ENCODE measurements at places on chromosomes 1 and 21.

GRCh38 chr21:34800797-34801518, 132.2 kb downstream of the CLIC6 start:
- DNase-seq, result no peak

DNA sequence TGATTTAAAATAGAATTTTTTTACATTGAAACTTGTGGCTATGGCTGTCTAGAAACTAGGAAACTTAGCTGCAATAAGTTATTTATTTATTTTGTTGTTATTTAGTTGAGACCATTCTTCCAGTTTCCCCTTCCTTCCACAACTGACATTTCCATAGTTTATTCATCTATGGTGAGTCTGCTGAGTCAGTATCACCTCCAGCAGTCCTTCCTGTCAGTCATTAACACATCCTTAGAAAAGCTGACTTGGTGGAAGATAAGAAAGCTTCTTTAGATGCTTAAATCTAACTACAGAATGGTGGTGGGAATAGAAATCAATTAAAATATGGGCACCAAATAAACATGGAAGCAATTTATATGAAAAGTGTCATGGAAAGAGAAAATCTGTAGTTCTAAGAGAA, 714.0 kb downstream of the RWDD3 start:
- no peak for DNase-seq

DNA sequence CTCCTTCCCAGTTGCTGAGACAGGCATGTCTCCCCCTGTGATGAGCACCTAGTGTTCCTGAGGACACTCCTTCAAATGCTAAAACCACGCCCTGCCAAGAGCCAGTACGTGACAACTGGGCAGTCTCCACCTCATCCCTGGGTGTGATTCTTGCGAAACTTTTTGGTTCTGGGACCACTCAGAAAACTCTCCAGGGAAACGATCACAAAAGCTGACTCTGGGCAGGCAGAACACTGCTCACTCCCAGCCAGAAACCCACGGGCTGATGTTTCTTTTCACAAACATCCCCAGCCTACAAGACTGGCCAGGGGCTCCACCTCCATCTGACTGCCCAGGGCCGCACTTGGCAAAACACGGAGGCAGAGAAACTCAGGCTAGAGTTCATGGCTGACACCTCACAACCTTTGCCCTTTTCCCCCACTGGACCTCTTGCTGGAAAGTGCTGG, 24.4 kb downstream of the DHRS3 start:
- no peak for DNase-seq

- DNase-seq, result no peak
Observed at GRCh38 chr1:245489838-245490237, 335.1 kb downstream of the KIF26B start.

DNA sequence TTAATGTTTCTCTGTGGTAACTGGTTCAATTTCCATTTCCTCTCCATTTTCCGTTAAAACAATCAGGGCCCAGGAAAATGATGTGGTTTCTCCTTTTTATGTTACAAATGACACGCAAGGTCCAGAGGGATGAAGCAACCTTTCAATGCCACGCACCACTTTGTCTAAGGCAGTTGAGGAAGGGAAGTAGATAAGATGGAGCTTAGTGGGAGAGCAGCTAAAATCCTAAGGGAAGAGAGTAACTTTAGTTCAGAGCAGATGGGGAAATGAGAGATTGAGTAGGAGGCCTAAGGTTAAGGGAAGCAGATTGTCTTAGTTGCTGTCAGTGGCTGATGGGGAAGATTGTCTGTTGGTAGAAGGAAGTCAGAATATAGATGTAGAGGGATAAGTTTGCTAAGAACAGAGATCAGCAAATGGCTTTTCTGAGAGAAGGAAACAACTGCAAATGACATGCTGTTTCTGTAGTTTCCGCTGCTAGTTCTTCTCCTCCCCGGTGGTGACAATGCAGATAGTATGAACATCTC, 660 bp downstream of the CD1C start:
- DNase-seq, result no peak

DNA sequence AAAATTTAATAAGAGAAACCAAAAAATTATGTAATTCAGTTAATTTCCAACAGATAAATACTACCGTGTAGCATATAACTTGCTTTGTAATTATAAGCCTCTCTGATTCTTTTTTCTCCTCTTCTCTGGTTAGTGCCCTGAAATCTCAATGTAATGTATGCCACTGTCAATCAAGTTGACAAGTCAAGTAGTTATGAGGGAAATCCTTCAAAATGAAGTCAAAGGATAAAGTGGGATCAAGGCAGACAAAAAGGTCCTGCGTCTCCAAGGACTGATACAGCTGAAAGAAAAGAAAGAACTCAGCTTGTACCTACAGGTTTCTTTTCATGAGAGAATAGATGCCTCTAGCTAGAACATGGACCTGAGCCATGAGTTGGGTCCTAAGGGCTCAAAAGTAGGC, 19.8 kb downstream of the VPS45 start:
- DNase-seq, result no peak

GRCh38 chr1:107877745-107878144, 87.2 kb downstream of the VAV3 start:
- DNase-seq, result no peak

- DNase-seq, result no peak
Observed at GRCh38 chr1:27029517-27029916, 16.9 kb upstream of the TENT5B start.

GRCh38 chr1:59143133-59143487, 153.8 kb upstream of the FGGY start:
- no peak for DNase-seq

GRCh38 chr1:25675729-25676476, 59.3 kb downstream of the MAN1C1 start:
- no peak for DNase-seq

- no peak for DNase-seq
Observed at GRCh38 chr1:185091480-185091879, 46.1 kb downstream of the RNF2 start.

GRCh38 chr1:53690411-53690810, 48.6 kb downstream of the GLIS1 start:
- DNase-seq, result no peak

- no peak for DNase-seq
Observed at GRCh38 chr1:243267914-243268653, 12.2 kb downstream of the SDCCAG8 start.

DNA sequence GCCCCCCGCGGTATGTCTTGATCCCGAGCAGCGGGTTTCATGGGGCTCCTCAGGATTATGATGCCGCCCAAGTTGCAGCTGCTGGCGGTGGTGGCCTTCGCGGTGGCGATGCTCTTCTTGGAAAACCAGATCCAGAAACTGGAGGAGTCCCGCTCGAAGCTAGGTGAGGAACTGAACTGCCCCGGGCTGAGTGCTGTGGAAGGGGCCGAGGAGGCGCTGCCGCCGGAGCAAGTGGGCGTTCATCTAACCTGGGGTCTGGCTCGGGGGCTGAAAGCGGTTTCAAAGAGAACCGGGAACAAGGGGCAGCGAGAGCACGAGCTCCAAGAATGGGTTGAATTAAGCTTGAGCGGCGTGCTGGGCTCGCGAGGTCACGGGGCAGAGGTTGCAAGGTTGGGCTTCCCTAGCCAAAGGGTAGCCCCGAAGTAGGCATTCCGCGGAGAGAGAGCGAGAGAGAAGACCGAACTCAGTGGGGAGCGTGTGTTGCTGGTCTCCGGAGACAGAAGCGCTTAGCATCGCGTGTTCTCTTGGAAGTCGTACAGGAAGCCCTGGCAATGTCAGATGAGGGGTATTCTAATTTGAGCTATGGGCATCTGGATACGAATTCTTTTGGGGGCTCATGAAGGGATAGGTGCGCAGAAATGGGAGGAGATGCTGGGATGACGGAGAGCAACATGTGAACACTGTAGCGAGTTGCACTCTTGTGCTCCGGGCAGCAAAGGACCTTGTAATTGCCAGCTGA, 732 bp downstream of the HS2ST1 start:
- DNase-seq, result peak; percentile 74

DNA sequence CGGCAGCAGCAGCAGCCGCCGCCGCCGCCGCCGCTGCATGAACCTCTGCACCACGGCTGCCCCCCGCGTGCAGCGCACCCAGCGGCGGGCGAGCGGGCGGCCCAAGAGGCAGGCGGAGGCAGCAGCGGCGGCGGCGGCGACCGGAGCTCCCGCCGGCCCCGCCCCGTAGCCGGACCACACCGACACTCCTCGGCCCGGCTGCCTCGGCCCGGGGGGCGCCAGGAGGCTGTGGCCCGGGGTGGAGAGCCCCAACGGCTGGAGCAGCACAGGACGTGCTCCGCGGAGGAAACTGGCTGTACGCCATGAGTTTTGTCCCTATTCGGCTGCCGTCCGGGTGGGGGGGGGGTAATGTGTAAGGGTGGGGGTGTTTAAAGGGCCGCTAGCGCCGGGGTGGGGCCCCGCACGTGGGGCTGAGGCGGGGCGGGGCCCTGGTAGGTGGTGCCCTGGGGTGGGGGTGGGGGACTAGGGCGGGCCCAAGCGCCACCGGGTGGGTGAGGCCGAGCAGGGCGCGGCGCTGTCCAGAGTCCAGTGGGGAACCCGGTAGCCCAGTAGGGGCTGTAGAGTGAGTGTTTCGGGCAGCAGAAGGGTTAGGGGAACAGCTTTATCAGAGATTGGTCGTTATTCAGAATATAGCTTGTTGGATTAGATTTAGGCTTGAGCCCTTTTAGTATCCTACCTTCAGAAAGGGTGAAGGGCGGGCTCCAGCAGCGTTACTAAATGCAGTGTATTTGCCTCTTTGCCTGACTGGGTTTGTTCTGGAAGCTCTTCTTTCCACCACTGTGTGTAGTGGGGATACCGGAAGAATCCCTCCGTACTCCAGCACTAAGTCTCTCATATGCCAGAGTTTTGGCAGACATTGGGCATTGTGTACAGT, at the start of gene FAM78B:
FAM78B (minus strand) TSS at position 304 of the 874 bp plus-strand sequence. CDS start 753 bp downstream, outside the sequence.
- DNase-seq, result peak; percentile 63

GRCh38 chr1:1921901-1922701, 3.0 kb upstream of the TMEM52 start:
- DNase-seq, result peak; percentile 26

- peak; percentile 4 for DNase-seq
Observed at GRCh38 chr1:159941591-159942560, 3.5 kb downstream of the IGSF9 start.

GRCh38 chr1:183844806-183845205, 39.9 kb downstream of the RGL1 start:
- no peak for DNase-seq

DNA sequence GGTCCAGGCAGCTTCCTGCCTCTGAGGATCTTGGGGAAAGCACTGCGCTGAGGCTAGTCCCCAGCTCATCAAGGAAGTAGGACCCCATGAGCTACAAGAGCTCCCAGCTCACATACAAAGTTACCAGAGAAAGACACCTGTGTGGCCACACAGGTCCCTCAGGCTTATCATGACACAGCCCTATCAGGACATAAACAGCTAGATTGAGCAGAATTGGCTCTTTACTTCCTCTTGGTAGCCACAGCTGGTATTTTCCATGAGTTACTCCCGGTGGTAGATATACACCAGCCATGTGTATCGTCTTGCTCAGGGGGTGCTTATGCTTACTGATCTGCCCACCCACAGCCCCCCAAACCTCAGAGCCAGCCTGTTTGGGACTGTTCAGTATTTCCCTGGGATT, 1.2 kb downstream of the LENEP start:
- DNase-seq, result no peak

GRCh38 chr1:91700332-91700731, 185.6 kb downstream of the TGFBR3 start:
- DNase-seq, result no peak

GRCh38 chr1:162487241-162487640, 10.4 kb upstream of the UHMK1 start:
- no peak for DNase-seq

GRCh38 chr1:119477710-119478109, 29.3 kb upstream of the HSD3B1 start:
- no peak for DNase-seq

DNA sequence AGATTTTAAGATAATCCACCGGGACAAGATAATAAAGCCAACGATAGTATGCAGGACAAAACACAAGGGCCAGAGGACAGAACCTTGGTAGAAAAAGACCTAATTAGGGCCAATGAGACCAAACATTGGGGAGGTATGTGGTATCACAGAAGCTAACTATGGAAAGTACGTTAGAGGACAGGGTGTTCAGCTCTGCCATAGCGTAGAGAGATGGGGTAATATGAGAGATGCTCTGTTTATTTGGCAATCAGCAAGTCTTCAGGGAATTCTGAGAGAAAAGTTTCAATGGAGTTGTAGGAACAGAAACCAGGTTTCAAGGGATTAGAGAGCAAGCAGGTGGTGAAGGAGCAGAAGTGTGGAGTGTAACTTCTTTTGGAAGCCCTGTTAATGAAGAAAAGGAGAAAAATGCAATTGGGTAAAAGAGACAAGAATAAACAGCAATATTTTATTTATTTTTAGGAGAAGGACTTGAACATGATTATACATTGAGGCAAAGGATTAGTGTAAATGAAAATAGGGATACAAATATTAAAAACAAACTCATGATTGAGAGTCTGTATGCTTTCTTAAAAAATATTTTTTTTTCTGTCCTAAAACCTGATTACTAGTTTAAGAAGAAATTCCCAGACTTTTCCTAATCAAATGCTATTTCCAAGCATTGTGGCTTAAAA, 24.0 kb downstream of the EEIG2 start:
- no peak for DNase-seq

DNA sequence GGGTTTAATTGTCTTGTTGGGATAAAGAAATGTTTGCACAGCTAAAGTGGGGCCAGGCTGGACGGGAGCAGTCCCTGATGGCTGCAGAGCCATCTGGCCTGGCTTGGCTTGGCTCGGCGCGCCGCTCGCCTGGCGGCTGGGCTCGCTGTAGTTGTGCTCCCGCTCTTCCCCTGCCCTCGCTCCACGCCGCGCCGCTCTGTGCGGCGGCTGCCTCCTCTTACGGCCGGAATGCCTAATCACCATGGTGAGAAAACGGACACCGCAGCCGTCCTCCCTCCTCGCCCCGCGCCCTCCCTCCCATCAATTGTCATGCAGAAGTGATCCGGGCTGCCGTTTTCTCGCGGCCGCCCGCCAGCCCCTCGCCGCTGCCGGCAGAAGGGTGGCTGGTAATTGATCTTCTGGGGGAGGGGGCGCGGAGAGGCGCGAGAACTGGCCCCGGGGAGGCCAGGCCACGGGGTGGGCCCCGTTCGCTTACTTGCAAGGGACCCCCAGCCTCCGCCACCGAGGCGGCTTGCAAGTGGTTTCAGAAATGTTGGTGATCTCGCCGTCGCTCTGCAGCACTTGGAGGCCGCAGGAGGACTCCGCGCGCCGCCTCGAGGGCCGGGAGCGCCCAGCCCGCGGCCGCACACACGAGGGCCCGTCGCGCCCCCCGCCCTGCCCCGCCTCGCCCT, 12.4 kb downstream of the RNF220 start:
- peak; percentile 66 for DNase-seq

DNA sequence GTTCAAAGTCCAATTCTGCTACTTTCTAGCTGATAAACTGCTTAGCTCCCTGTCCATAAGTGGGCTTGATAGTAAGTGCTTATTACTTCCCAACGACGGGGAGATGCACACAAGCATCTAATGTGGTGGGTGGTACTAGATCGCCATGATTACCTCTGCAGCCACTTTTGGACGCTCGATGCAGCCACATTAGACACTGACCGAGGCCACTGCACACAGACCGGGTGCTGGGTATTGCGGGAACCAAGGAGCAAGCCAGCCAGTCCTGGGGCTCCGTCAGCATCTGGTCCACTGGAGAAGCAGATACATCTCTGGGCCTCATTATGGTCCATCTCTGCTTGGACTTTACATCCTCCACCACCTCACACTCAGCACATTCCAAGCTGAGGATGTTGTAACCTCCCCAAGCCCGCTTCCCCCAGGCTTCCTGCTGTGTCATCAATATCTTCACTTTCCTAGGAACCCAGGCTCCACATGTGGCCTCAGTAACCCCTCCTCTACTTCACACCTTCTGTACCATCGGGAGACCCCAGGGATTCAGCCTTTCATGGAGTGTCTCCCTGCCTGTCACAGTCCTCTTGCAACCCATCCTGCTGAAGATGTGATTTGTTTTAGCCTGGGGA, 48.2 kb downstream of the RHOU start:
- no peak for DNase-seq

GRCh38 chr1:47692196-47692595, 254.4 kb downstream of the FOXD2 start:
- DNase-seq, result no peak
